BJ (cell line): ENCODE measurements at places on chromosomes 12 and 14.

DNA sequence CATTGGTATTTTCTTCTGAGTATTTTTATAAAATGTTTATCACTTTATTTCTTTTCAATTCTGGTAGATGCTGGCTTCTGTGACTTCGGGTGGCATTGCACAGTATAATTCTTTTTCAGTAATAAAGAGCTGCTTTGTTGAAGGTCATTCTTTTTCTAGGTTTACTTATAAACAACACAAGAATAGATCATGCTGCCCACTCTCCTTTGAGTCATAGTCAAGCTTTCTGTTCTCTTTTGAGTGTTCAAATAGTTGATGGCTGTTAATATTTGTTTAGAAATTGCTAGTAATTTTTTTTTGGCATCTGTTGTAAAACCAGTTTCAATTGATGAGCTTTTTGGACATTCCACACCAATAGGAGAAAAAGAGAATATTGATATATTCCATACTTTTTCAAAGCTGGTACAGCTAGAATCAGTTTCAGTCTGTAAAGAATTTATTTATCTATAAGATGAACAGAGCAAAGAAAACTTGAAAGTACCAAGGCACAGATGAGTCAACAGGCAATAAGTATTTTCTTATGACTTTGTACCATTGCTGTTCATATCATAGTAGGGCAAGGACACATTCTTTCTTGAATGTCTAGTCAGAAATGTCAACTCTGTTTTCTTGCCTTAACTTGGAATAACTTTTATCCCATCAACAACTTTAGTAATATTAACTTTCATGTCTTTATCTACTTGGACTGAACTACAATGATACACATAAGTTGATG is 513.0 kb upstream of the SEL1L start:
- no peak for DNase-seq

DNA sequence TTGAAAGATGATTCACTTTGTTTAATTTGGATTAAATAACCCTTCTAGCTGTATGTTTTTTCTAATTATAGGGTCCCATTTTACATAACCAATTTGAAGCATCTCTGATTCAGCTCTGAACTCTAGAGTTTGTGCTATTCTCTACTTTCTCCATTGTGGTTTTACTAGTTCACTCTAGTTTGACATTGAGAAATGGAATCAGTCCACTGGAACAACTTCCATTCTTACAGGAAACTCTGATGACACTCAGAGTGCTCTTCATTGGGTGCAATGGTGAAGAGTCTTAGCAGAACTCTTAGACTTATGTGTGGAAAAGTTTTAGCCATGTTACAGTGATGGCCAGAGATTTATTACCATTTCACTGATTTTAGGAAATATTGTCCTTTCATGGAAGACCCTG is 140.7 kb downstream of the DYRK2 start:
- no peak for DNase-seq

GRCh38 chr12:115338566-115339294 is 654.8 kb upstream of the TBX3 start:
- DNase-seq: peak; percentile 73

DNA sequence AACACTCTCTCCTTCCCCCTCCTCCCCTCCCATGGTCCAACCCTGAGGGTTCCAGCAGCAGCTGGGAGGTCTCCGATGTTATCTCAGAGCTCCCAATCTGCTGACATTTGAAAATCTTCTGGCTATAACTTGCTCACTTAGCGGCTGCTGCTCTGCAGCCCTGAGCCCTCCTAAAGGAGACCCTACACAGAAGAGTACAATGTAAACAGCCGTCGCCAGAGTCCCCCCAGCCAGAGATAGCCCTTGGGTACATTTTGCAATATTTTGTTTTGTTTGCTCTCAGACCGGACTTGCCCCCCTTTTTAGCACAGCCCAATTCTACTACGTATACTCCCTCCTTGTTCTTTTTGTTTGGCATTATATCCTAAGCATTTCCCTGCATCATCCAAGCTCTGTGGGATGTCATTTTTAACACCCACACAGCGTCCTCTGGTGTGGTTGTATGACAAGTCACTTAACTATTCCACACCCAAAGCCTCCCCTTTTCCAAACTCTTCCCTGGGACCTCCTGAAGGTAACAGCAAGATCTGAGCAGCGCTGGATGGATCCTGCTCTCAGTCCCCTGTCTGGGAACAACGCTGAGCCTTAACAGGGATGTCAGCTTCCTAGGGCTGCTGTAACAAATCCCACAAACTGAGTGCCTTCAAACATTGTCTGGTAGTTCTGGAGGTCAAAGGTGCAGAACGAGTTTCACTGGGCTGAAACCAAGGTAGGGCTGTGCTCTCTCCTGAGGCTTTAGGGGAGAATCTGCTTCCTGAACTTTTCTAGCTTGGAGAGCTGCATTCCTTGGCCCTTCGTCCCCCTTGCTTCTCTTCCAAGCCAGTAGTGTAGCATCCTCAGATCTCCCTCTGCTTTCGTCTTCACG is 25.3 kb upstream of the TCL1B start:
- DNase-seq: no peak

DNA sequence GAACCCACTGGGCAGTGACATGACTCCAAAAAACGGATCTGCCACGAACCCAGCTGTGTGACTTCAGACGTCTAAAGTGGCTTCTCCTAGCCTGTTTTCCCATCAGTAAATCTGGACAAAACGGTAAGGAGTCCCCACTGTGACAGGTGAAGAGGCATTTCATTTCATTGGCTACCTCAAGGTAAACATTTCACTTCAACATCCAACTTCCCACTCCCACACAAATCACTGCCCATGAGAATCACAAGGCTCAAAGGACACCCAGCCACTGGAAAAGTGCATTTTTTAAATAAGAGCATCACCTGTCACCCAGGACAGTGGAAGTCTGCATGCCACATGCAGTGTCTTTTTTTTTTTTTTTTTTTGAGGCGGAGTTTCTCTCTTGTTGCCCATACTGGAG is 27.9 kb downstream of the HSP90AA1 start:
- DNase-seq: no peak

DNA sequence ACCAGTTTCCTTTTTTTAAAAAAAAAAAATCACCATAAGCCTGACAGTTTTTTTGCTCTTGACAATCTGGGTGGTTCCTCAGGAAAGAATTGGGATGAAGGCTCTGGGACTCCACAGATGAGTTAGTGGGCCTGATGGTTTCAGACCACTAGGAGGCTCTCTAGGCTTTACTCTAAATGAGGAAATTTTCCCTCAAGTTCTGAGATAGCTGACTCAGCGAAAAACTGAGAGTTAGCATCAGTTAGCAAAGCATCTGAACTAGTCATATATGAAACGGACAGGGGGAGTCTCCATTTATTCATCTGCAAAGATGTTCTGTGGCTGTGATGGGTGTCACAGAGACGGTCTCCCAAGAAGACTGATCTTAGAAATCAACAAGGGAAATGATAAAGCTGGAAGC is 314.3 kb upstream of the OR4E1 start:
- no peak for DNase-seq

GRCh38 chr12:41585784-41586183 is 397.7 kb downstream of the PDZRN4 start:
- DNase-seq: no peak

GRCh38 chr12:75658901-75659823 is 147.8 kb upstream of the KRR1 start:
- peak; percentile 35 for DNase-seq

GRCh38 chr14:95609398-95609990 is 74.6 kb downstream of the GLRX5 start:
- no peak for DNase-seq

DNA sequence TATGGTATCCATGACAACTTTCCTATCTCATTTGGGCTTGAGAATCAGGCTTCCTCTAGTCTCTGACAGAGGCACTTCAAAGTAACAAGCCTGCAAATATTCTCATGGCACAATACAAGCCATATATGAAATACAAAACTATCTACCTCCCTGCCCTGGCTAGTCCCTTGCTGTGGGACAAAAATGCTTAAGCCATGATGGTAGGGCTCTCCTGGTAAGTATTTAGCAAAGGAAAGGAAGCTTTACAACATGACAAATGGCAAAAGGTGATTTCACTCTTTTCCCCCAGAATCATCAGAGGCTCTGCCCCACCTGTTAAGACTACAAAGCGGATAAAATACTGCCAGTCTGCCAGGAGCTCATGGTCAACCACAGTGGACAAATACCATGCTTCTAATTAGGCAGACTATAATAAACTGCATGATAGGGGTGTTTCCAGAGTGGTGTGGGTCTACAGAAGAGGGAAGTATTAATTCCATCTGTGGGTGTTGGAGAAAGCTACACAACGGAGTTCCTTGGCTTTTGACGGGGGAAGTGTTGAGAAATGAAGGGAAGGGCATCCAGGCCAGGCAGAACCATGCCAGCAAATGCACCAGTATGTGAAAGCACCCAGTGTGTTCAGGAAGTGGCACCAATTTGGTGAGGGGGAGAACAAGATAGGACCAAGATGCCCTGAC is 92.9 kb downstream of the SPTSSA start:
- no peak for DNase-seq

DNA sequence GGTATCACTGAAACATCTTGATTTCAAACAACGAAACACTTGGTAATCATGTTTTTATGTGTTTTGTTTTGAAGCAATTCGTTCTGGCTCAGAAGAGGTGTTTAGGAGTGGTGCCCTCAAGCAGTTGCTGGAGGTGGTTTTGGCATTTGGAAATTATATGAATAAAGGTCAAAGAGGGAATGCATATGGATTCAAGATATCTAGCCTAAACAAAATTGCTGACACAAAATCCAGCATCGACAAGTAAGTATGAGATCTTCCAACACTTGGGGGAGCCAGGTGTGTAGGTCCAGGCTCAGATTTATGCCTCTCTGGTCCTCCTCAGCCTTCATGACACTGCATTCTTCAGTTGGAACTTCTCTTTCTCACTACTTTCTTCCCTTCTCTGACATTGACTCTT is 110.1 kb downstream of the GPR135 start:
- no peak for DNase-seq

DNA sequence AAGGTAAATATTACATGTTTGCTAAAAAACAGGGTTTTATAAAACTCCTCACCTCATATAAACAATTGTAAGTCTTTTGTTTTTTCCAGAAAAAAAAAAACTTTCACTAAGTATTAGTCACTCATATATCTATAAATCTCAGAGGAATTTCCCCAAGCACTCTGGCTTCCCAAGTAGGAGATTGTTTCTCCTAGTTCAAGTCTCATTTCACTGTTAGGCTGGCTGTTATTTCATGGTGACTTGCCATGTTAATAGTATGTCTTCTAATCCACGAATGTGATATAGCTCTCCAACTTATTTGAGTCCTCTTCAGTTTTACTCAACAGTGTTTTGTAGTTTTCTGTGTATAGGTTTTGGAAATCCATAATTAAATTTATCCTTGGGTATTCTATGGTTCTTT is 61.6 kb downstream of the CAPZA3 start:
- DNase-seq: no peak

DNA sequence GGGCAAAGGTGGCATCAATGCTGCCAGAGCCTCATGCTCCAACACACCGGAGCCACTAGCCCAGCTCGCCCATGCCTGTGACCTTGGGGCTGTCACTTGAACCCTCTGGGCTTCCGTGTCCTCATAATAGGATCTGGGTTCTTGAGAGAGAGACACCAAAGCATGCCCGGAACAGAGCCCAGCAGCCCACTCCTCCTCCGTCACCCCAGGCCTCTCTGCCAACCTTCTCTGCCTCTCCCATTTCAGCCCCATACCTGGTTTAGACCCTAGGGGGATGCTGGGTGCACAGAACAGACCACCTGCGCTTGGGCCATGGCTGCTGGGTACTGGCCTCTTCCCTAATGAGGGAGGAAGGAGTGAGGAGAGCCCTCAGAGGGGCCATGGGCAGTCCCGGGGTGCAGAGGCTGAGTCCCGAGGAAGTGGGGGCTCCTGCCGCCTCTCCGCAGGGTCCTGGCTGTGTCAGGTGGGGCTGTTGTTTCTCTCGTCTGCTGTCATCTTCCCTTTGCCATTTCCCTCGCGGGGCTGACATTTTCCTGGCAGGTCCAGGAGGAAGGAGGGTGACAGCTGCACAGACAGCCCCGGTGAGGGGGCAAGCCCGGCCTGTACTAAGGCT is 172.4 kb upstream of the RTL1 start:
- DNase-seq: no peak

DNA sequence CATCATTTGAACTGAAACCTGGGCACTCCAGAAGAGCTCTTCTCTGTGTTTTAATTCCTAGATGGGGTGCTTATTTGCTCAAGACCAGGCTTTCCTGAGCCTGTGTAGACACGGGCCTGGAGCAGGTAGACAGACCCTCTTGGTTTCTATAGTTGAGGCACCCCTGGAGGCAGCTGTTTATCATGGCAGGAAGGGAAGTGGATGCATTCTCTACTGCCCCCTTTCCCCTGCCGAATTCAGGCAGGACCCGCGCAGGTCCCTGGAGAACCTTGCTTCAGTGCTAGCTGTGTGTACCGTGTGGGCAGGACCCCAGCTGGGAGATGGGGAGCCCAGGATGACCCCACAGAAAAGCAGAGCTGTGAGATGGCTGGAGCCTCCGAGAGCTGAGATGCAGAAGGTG is 6.0 kb downstream of the CACNA1C start:
- no peak for DNase-seq

DNA sequence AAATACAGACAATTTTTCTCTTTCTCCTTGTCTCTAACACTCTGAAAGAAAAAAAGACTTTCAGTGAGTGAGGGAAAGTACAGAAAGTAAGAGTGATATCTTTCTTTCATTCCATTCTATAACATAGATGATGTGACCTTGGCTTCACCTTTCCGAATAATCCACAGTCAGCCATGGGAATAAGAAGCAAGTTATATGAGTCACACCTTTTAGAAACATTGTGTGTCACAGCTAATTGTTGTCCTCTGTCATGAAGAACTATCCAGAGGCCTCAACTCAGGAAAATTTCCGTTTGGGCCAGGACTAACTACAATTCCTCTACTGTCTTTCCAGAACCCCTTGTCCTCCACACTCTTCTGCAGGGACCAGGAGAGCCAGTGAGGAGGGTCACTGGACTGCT is 209.7 kb upstream of the FAR2 start:
- no peak for DNase-seq

GRCh38 chr14:99821519-99822508 is 28.6 kb downstream of the EML1 start:
- peak; percentile 72 for DNase-seq

GRCh38 chr14:74488786-74489397 is 4.2 kb downstream of the NPC2 start:
- DNase-seq: no peak

GRCh38 chr14:39365354-39365753 is 66.9 kb downstream of the FBXO33 start:
- DNase-seq: no peak

GRCh38 chr14:79583738-79584408 is 627.4 kb downstream of the DIO2 start:
- peak; percentile 68 for DNase-seq

- no peak for DNase-seq
Measured at GRCh38 chr12:54692353-54692752, 44.2 kb upstream of the DCD start.
